ENCODE measurements at places on chromosomes 2 and 18. TPM values are rescaled to one million over a fixed set of nuclear protein-coding genes. Genes with fewer than 3 reads are reported as not detected.

GRCh38 chr2:207115715-207116364, 49.9 kb downstream of the KLF7 start:
- no peak for DNase-seq

CD302 gene
- 1.7 TPM for total RNA-seq

GRCh38 chr2:32719430-32719829, 91.6 kb downstream of the TTC27 start:
- no peak for DNase-seq

- no peak for DNase-seq
Observed at GRCh38 chr2:207073801-207074678, 91.7 kb downstream of the KLF7 start.

- no peak for DNase-seq
Observed at GRCh38 chr2:203756161-203756560, 49.7 kb downstream of the CD28 start.

DLX2 gene
- total RNA-seq, result 0.12 TPM

DNA sequence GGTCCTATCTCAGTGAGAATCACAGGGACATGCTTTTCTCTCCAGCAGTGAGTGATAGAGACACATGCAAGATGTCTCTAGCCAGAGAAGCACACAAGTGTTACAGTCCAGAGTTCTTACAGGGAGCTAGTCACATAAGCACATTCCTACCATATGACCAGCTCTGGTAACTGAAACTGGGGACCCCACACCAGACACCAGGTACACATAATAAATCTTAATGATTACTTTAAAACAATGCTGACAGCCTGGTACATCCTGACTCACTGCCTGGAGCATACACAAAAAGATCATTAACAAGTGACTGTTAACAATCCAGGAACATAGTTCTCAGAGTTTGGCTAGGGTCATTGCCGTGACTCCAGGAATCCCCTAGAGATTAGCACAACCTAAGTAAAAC, 53.6 kb downstream of the GALNT1 start:
- DNase-seq, result peak; percentile 84

BUB1 gene
- total RNA-seq, result 85.9 TPM

IL1B gene
- total RNA-seq, result 0.65 TPM

KCNG2 gene
- total RNA-seq, result not detected

FHOD3 gene
- total RNA-seq, result 28.4 TPM

DNA sequence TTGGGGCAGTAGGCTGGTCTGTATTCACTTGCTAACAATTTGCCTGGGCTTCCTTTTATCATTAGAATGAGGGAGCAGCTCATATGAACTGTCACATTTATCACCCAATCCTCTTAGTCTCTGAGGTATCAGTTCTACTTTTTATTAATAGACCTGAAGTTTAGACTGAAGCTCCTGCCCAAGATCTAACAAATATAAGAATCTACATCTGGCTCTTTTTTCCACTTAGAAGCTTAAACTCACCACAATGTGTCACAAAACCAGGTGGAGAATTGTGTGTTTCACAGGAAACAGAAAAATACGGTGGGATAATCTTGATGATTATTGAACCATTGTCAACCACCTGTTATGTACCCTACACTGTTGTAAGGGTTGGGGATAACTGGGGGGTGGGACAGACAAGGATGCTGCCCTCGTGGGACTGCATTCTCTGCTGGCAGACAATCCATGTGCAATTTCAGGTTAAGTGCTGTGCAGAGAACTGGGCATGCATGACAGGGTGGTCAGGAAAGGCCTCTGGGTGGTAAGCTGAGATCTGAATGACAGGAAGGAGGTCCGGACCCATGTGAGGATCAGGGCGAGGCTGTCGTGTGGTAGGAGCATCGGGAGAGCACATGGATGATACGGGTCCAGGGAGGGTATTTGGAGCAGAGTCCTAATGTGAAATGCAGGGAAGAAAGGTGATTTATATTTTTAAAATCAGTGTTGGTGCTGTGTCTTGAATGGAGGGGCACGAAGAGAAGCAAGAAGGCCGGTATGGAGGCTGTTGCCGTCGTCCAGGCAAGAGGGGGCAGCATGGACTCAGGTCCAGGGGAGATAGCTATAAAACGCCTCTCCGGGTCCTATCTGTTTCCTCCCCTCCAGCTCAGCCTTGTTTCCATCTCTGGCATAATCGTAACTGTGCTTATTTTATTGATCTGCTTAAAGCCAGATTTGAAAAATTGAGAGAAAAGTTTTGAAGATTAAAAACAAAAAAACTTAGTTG, 17.6 kb downstream of the MYL12B start:
- no peak for DNase-seq

- DNase-seq, result no peak
Observed at GRCh38 chr2:2229626-2230432, 101.2 kb downstream of the MYT1L start.

SGO2 gene
- 29.4 TPM for total RNA-seq

GRCh38 chr2:217440000-217440399, 562.8 kb downstream of the TNS1 start:
- no peak for DNase-seq

DNA sequence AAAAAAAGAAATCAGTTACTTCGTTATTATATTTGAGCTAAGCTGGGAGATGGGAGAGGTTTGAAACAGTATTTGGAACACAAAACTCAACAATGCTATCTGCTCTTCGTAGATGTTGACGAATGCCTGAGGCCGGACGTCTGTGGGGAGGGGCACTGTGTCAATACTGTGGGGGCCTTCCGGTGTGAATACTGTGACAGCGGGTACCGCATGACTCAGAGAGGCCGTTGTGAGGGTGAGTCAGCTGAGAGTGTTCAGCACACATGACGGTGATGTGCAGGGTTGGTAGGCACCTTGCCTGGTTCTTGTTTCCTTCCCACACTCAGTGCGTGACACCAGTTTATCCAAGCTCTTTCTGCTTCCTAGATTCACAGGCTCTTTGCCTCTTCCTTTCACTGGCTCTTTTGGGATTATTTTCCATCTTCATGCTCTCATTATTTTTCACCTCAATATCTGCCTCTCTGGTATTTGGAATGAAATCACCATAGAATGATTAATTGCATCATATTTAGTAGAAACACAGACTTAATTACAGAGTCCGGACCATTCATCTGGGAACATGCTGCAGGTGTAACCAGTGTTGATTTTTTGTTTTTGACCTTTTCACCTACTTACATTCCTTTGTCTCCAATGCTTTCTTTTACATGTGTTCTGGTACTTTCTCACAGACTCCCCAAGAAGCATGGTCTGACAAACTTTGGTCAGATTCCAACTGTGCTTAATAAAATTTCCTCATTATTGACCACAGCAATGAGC, 200.6 kb upstream of the RASGRP3 start:
- DNase-seq, result no peak

TUBA3E gene
- total RNA-seq, result not detected

ALLC gene
- not detected for total RNA-seq

- DNase-seq, result peak; percentile 47
Observed at GRCh38 chr18:21997207-21998143, 171.9 kb upstream of the GATA6 start.

CFAP210 gene
- total RNA-seq, result not detected

DNA sequence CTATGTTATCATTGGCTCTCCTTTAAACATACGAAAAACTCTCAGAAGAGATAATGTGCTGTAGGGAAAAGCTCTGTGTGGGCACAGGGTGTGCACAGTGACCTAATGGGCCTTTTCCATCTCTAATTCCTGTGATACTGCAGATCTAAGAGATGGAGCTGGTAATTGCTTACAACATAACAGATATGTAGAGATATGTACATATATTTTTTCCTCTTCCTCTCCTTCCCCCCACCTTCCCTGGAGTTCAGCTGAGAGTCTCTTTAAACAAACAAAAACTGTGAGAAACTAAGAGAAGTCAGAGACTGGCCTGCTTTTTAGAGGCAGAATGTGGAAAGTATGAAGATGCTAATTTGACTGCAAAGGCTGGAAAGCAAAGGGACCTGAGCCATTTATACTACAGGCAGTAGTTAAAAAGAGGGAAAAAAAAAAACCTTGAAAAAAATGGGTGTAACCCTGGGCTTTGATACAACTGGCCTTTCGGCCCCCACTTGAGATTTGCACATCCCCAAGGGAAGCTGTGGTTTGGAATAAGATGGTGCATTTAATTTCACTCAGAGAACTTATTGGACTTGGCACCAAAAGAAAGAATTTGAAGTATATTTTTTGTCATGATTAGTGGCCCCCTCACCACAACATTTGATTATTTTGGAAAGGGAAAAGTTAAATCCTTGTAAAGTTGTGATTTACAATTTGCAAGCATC, 502.2 kb upstream of the ZEB2 start:
- no peak for DNase-seq

DNA sequence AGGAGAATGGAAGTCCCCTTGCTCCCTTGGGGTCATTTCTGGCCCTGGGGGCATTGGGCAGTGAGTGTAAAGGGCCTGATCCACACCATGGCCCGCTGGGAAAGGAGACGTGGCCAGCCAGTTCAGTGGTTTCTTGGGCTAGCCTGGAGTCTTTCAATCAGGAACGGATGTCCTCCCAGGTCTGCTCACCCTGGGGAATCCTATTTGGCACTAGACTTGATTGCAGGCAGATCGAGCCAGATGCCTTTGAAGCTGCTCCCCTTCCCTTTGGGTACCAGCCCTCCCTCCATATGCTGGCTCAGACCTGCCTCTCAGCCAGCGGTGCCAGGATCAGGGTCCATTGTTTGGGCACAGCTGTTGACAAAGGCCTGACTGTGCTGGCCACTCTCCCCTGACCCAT, 11.0 kb downstream of the FBLN7 start:
- no peak for DNase-seq

DNA sequence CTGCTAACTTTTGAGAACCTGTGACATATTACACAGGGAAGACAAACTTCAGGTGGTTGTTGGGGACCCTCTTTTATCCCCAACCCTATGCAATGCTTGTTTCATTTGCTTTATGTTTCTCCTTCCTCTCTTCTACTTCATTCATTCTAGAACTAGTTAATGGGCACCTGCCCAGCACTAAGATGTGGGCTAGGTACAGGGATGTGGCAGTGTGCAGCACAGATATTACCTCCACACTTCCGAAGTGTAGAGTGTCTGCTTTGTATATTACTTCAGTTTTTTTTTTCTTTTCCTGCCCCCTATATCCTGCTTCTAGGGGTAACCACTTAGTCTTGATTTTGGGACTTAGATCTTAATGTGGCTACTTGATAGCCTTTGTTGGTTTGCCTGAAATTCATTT, 35.1 kb downstream of the CD28 start:
- DNase-seq, result no peak

DNA sequence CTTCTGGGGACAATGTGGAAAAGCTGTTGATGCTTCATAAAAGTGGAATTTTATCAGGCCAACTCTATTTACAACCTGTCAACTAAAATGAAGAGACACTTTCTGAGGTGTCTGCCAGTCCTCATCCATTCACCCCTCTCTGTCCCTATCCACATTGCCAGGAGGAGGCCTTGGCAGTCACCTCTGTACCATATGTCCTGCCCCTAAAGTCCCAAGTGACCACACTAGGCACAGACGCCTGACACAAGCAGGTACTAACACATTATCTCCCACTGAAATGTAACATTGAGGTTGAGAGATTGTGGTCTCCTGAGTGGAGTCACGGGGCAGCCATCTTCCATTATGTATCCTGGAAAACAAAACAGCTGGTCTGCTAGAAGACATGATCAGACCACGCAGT, 71.4 kb downstream of the OSBPL1A start:
- no peak for DNase-seq

GRCh38 chr2:239429473-239430350, 28.9 kb upstream of the HDAC4 start:
- DNase-seq, result no peak

GRCh38 chr2:53505826-53506225, 261.8 kb upstream of the CHAC2 start:
- DNase-seq, result no peak

- DNase-seq, result no peak
Observed at GRCh38 chr2:218161644-218162043, 5.1 kb downstream of the CXCR1 start.

GRCh38 chr2:163348857-163349380, 386.9 kb downstream of the FIGN start:
- peak; percentile 67 for DNase-seq
